GM12878 (cell line): ENCODE measurements at places on chromosomes 5 and 9. TPM values are rescaled to one million over a fixed set of nuclear protein-coding genes. Genes with fewer than 3 reads are reported as not detected.

DNA sequence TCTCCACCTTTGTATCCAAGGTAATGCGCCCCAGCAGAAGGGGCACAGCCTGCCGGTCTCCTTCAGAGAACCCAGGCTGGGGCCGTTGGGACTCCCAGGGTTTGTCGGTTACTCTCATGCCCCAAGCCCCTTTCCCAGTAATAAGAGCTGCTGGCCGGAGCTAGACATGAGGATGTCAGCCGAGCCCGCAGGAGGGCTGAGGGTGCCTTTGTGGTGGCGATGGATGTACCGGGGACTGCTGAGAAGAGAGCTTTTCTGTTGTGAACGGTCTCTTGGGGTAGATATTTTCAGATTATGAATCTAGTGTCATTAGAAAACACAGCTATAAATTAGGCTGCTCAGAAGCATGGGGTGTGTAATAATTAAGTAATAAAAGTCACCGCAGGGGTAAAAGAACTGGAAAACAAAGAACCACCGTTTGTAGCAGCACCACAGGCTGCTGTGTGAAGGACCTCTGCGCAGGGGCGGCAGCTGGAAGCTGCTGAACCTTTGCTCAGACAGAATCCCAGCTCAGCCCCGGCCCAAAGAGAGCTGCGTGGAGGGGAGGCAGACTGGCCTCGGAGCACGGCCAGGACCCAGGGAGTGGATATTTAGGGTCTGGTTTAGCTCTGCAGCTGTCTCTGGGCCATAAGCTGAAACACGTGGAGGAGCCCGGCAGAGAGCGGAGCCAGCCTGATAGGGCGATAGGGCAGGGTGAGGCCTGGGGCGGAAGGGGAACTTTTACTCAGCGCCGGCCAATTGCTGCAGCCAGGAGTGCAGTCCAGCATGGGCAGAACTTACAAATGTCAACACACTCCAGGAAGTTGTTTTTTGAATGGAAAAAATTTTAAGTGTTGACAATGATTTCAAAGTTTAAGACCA is 50.5 kb upstream of the BARHL1 start:
- H3K4me1 ChIP-seq: no peaks in the 10 kb centered on the region
- no peak overlapping the region for H3K27ac ChIP-seq
- no peak for DNase-seq
- no peak overlapping the region for H3K4me3 ChIP-seq
- H3K36me3 ChIP-seq: no peaks in the 10 kb centered on the region
- no peaks in the 10 kb centered on the region; the same call in 1 of the 2 replicates for H3K27me3 ChIP-seq

- no peaks in the 10 kb centered on the region for H3K27me3 ChIP-seq
- no peak overlapping the region for H3K4me3 ChIP-seq
- no peak for DNase-seq
- H3K27ac ChIP-seq: no peak overlapping the region; the same call in 1 of the 2 replicates
- peaks cover 2% of the 10 kb centered on the region for H3K36me3 ChIP-seq
These were observed 9.0 kb downstream of the PRRC2B start for GRCh38 chr9:131402738-131403492.

DNA sequence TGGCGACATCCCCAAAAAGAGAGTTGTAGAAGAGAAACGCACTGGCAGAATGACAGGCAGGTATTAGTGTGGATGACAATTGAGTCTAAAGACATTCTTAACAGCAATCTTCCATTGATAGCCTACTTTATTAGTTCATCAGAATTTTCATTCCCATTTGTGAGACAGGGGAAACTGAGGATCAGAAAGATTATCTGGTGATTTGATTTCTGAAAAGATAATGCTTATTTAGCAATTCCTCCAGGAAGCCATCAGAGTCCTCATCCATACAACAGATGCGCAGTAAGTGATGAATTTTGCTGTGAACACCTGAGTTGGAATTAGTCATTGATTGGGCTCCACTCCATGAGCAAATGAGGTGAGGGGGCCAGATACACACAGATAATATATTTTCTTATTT is 57.3 kb upstream of the ANKRD33B start:
- H3K36me3 ChIP-seq: no peaks in the 10 kb centered on the region
- H3K27me3 ChIP-seq: no peaks in the 10 kb centered on the region
- H3K4me3 ChIP-seq: no peak overlapping the region
- peaks cover 5% of the 10 kb centered on the region for H3K4me1 ChIP-seq
- H3K27ac ChIP-seq: no peak overlapping the region

GRCh38 chr9:2154731-2155130 is 139.6 kb downstream of the SMARCA2 start:
- no peaks in the 10 kb centered on the region for H3K27me3 ChIP-seq
- no peak overlapping the region for H3K4me3 ChIP-seq
- H3K27ac ChIP-seq: no peak overlapping the region
- H3K36me3 ChIP-seq: peaks cover 7% of the 10 kb centered on the region
- no peak for DNase-seq

DNA sequence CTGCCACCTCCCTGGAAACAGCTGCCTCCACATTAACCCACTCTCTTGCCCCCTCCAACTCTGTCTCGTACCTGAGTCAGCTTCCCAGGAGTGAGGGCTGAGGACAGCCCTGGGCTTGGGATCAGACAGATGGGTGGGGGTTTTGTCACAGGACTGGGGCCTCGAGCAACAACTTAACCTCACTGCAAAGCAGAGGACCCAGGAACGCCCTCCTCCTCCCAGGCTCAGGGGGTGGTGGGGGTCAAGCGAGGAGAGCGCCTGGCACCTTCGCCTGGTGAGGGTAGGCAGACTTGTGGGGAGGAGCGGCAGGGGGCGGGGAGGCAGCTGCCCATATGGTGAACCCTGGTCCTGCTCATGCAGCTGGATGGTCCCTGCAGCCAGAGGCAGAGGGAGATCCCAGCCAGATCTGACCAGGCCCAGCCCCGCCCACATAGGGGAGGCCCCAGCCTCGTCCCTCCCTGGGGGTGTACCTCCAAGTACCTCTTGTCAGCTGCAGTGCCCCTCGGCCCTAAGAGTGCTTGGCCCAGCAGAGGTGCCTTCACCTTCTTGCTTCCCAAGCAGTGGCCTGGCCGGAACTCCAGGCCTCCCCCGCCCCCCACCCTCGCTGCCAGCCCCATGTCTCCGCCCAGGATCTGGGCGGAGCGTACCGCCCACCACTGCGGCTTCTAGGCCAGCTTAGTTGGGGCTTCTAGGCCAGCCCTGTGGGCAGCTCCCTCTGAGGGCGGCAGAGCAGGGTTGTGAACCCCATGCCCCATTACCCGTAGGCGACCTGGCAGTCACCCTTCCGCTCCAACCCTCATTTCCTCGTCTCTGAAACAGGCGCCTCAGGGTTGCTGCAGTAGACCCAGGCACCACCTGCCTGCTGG is at the start of gene SARDH:
SARDH (minus strand) TSS at position 579 of the 866 bp plus-strand sequence. CDS start 4,179 bp downstream, outside the sequence.
- H3K4me3 ChIP-seq: no peak within 1 kb of the TSS
- DNase-seq: no peak
- no peaks in the 10 kb centered on the region for H3K4me1 ChIP-seq
- no peaks in the 10 kb centered on the region; the same call in 1 of the 2 replicates for H3K36me3 ChIP-seq

GRCh38 chr5:8386719-8387288 is 517.9 kb downstream of the MTRR start:
- H3K4me3 ChIP-seq: no peak overlapping the region
- no peaks in the 10 kb centered on the region for H3K36me3 ChIP-seq
- no peak for DNase-seq
- no peaks in the 10 kb centered on the region for H3K27me3 ChIP-seq
- no peak overlapping the region for H3K27ac ChIP-seq
- no peaks in the 10 kb centered on the region for H3K4me1 ChIP-seq

GRCh38 chr9:37241340-37241739 is 121.0 kb downstream of the ZCCHC7 start:
- no peaks in the 10 kb centered on the region; the same call in none of the 2 replicates for H3K36me3 ChIP-seq
- no peak overlapping the region for H3K27ac ChIP-seq
- no peak for DNase-seq
- H3K4me3 ChIP-seq: no peak overlapping the region
- H3K4me1 ChIP-seq: peaks cover 25% of the 10 kb centered on the region

- no peak overlapping the region for H3K27ac ChIP-seq
- H3K4me3 ChIP-seq: no peak overlapping the region
- no peaks in the 10 kb centered on the region for H3K36me3 ChIP-seq
- H3K27me3 ChIP-seq: no peaks in the 10 kb centered on the region
- H3K4me1 ChIP-seq: no peaks in the 10 kb centered on the region
These were observed 48.2 kb upstream of the TBC1D2 start for GRCh38 chr9:98303633-98304125.

- no peak overlapping the region for H3K4me3 ChIP-seq
- H3K36me3 ChIP-seq: no peaks in the 10 kb centered on the region
- H3K4me1 ChIP-seq: no peaks in the 10 kb centered on the region
- no peak for DNase-seq
- H3K27ac ChIP-seq: no peak overlapping the region
These were observed 150.5 kb downstream of the CD180 start for GRCh38 chr5:67045816-67046740.

DNA sequence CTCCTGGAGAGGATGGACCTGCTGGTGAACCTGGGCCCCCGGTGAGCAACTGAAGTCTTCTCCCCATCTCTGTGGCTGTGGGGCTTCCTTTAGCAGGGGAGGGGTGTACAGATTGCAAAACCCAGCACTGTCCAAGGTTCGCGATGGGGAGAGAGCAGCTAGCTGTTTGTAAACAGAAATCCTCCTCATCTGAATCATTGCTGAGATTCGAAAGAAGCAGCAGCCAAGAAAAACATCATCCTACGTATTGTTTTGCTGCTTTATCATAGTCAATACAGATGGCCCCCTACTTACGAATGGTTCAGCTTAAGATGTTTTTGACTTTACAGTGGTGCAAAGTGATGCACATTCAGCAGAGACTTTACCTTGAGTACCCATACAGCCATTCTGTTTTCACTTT is 80.0 kb upstream of the TGFBR1 start:
- H3K27me3 ChIP-seq: no peaks in the 10 kb centered on the region; the same call in 1 of the 2 replicates
- H3K27ac ChIP-seq: no peak overlapping the region
- no peak for DNase-seq
- H3K4me1 ChIP-seq: no peaks in the 10 kb centered on the region
- no peaks in the 10 kb centered on the region for H3K36me3 ChIP-seq
- H3K4me3 ChIP-seq: no peak overlapping the region

DNA sequence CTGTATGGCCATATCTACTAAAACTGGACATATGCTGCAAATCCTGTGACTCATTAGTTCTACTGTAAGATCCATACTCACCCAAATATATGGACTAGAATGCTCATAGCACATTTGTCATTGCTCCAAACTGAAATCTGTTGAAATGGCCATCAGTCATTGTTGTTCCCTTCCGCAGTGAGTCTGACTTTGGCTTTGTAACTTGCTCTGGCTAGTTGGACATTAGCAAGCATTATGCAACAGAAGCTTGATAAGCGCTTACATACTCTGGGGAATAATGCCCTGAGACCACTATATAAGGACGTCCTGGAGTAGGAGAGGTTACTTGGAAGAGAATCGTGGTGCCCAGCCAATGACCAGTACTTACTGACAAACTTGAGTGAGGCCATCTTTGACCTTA is 9.0 kb downstream of the KIAA1958 start:
- H3K27ac ChIP-seq: no peak overlapping the region
- no peaks in the 10 kb centered on the region for H3K4me1 ChIP-seq
- H3K4me3 ChIP-seq: no peak overlapping the region
- H3K36me3 ChIP-seq: no peaks in the 10 kb centered on the region
- H3K27me3 ChIP-seq: no peaks in the 10 kb centered on the region

- no peaks in the 10 kb centered on the region for H3K4me1 ChIP-seq
- no peak overlapping the region for H3K27ac ChIP-seq
- H3K36me3 ChIP-seq: no peaks in the 10 kb centered on the region
- no peak for DNase-seq
These were observed 49.0 kb upstream of the IRX4 start for GRCh38 chr5:1931604-1932231.

- no peaks in the 10 kb centered on the region for H3K27me3 ChIP-seq
- no peak overlapping the region for H3K27ac ChIP-seq
- H3K4me1 ChIP-seq: peaks cover 34% of the 10 kb centered on the region
- H3K4me3 ChIP-seq: no peak overlapping the region
These were observed 123.0 kb downstream of the TRIO start for GRCh38 chr5:14266171-14266570.

GRCh38 chr9:130745829-130746228 is 52.2 kb downstream of the EXOSC2 start:
- H3K4me3 ChIP-seq: no peak overlapping the region
- no peak for DNase-seq
- no peaks in the 10 kb centered on the region for H3K36me3 ChIP-seq
- H3K4me1 ChIP-seq: no peaks in the 10 kb centered on the region

DNA sequence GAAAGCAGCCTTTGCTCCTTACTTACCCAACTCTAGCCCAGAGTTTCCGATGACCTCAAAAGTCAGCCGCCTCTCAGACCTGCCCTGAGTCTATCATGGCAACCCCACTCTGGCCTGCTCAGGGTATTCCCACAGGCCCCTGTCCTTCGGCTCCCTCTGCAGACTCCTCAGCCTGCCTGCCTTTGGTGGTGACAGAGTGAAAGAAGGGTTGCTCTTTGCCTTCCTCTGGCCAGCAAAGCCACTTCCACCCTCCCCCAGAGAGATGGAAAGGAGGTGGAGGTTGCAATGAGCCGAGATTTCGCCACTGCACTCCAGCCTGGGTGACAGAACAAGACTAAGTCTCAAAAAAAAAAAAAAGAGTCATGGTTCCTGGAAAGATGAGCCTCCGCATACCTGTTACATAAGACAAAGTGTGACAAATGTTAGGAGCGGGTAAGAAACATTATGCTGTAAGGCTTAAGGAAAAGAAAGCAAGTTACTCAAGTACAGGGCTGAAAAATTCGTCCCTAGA is 2.3 kb upstream of the SMIM33 start:
- DNase-seq: no peak
- peaks cover 5% of the 10 kb centered on the region; the same call in 1 of the 2 replicates for H3K4me1 ChIP-seq
- H3K36me3 ChIP-seq: no peaks in the 10 kb centered on the region
- H3K4me3 ChIP-seq: no peak overlapping the region
- H3K27ac ChIP-seq: no peak overlapping the region
- no peaks in the 10 kb centered on the region for H3K27me3 ChIP-seq

- H3K36me3 ChIP-seq: no peaks in the 10 kb centered on the region
- no peak overlapping the region for H3K27ac ChIP-seq
- no peak overlapping the region for H3K4me3 ChIP-seq
- no peaks in the 10 kb centered on the region for H3K4me1 ChIP-seq
- DNase-seq: no peak
These were observed 697 bp upstream of the PRUNE2 start for GRCh38 chr9:76906647-76906975.

- no peak overlapping the region for H3K27ac ChIP-seq
- no peaks in the 10 kb centered on the region for H3K36me3 ChIP-seq
- H3K27me3 ChIP-seq: no peaks in the 10 kb centered on the region
These were observed 20.9 kb downstream of the RFK start for GRCh38 chr9:76373173-76373783.

Gene POLR3G
- total RNA-seq: 18.3 and 18.4 TPM in 2 replicates

Gene LRRC26
- 0.58 and 0.64 TPM in 2 replicates for total RNA-seq

Gene STK10
- total RNA-seq: 75.4 and 96.4 TPM in 2 replicates

Gene ZFP37
- total RNA-seq: 1.3 and 1.6 TPM in 2 replicates

Gene DND1
- total RNA-seq: 1.8 and 2.6 TPM in 2 replicates

Gene TICAM2
- total RNA-seq: 5.6 and 6.2 TPM in 2 replicates

Gene RANBP3L
- total RNA-seq: not detected in 2 replicates

Gene OTULIN
- 70.5 and 72.0 TPM in 2 replicates for total RNA-seq

Gene UBE2D2
- 166 and 174 TPM in 2 replicates for total RNA-seq

Gene SPINK13
- not detected in 2 replicates for total RNA-seq

Gene GHR
- total RNA-seq: 0.32 and 0.62 TPM in 2 replicates

Gene PCDHA6
- total RNA-seq: not detected in 2 replicates
